Stimulated activated naive CD8-positive, alpha-beta T cell treated with anti-CD3 and anti-CD28 coated beads, Interleukin-15, amount 100 ng/mL, for 72 hours (primary cell): ENCODE measurements at places on chromosomes 16 and 17.

DNA sequence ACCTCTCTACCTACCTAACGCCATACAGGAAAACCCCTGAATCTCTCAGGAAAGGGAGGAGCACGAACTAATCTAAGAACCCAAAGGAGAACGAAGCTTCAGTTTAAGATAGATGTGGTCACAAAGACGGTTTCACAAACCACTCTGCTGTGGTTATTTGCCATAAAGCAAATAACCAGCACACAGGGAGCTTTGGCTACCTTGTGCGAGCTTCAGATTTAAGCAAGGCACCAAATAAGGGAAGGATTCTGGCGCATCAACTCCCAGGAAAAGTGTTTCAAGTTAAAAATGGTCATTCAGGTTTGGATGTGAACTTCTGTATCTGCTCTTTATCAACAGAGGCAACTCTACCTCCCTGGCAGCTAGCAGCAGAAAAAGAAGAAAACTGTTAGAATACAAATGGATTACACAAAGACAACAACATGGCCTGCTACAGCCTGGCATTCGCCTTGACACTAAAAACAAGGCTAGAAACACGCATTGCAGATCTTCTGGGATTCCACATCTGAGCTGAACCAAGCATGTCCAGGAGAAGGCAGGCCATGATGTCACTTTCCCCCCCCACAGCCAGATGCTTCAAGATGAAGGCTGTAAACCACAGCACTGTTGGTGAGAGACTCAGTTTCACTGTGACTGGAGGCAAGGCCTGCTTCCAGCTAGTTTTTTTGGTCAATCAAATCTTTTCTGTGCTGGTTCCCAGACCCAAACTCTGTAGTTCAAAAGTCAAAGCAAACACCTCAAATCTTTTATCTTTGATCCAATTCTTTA lies 43.6 kb downstream of the SMG6 start:
- peak; percentile 82 for DNase-seq

GRCh38 chr16:16108759-16109158 lies 114.5 kb downstream of the ABCC6 start:
- DNase-seq = no peak

GRCh38 chr16:20339744-20340143 lies 12.4 kb upstream of the GP2 start:
- DNase-seq = no peak

GRCh38 chr17:28131599-28131998 lies 89.1 kb downstream of the NLK start:
- no peak for DNase-seq

GRCh38 chr17:1164935-1165556 lies 14.7 kb downstream of the ABR start:
- no peak for DNase-seq

GRCh38 chr16:79185711-79186110 lies 414.8 kb downstream of the MAF start:
- no peak for DNase-seq

- peak; percentile 50 for DNase-seq
Measured at GRCh38 chr17:60139438-60140285, 10.1 kb upstream of the CA4 start.

GRCh38 chr17:559551-560431 lies 154.8 kb downstream of the VPS53 start:
- DNase-seq = no peak

DNA sequence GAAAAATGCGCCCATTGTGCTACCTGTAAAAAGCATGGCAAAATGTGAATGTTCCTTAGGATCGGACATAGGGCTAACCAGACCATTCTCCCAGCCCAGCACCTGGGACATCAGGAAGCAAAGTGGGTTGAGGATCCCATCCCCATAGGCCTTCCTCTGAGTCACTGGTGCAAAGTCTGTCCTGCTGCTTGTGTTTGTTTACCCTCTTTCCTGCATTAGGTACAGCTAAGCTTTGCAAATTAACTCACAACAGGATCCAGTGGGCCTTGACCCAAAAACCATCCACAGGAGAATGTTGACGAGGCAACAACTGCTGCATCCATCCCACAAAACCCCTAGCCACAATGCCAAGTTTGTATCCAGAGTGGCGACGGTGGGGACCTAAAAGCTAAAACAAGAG lies 106.2 kb downstream of the GRIN2A start:
- no peak for DNase-seq

DNA sequence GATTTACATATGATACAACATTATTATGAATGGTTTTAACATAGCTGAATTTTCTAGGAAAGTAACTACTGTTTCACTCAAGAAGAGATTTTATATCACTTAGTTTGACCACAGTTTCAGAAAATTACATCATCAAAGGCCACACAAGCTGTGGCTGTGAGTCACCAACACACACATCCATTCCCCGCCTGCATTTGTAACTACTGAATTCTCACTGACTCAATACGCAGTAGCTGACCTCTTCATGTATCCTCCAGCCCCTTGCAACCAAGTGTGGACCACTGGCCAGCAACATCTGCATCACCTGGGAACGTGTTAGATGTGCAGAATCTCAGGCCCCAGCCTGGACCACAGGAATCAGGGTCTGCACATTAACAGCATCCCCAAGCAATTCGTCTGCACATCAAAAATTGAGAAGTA lies 197.6 kb downstream of the XYLT1 start:
- peak; percentile 71 for DNase-seq

DNA sequence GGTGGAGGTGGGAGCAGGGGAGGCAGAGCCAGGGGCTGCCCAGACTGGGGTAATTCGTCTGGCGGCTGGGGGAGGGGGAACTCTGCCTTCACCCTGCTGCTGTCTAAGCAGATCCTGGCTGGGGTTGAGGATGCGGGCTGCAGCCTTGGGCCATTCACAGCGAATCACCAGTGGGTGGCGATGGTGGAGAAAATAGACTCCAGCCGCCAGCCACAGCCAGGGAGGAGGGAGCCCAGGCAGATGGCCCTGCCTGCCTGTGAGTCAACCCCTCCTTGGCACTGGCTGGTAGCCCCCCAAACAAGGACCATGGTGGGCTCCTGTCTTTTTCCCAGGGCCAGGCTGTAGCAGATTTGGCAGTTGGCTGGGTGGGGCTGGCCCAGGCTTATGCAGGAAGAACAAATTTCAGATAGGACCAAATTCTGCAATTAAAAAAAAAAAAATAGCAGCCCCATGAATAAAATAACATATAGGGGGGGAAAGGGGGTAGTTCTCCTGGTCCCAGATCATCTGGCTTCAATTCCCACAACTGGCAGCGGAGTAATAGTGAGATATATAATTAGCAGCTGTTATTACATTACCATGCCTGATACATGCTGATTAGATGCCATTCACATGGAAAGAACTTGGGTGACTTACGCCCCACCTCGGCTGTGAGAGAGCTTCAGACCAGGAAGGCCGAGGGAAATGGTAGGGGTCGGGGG lies 41.5 kb upstream of the CDH5 start:
- no peak for DNase-seq

DNA sequence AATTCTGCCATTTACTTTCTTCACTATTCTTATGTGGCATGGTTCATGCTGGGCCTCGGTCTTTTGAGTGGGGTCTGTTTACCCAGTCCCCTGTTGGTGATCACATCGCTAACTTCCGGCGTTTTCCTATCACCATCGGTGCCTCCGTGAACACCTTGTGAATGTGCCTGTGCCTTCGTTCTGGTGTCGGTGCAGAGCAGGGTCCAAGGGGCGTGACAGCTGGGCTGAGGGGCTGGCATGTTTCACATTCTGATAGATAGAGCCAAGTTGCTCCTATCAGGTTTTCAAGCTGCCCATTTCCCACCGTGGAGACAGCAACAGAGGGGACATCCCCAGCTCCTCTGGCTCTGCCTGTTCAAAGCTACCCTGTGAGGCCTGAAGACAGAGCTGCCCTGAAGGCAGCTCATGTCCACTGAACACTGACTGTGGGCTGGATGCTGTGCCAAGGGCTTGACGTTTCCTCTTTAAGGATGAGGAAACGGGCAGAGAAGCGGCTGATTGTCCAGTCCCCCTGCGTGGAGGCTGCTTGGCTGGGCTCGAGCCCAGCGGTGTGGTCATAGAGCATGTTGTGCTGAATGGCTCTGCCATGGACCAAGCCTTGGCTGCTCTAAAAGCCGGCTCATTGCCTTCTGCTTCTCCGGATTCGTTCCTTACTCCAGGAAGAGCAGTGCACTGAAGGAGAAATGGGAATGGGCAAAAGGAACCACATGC lies 17.0 kb downstream of the DHODH start:
- DNase-seq = no peak

- no peak for DNase-seq
Measured at GRCh38 chr17:1190751-1191331, 11.1 kb upstream of the ABR start.

- DNase-seq = no peak
Measured at GRCh38 chr17:2309338-2310154, 5.8 kb downstream of the SRR start.

- DNase-seq = no peak
Measured at GRCh38 chr17:54277868-54278267, 455.1 kb downstream of the KIF2B start.

GRCh38 chr16:81263470-81264220 lies 25.2 kb downstream of the BCO1 start:
- DNase-seq = no peak

GRCh38 chr16:29011112-29011511 lies 26.3 kb downstream of the LAT start:
- DNase-seq = no peak

- no peak for DNase-seq
Measured at GRCh38 chr17:82517230-82517865, 2.2 kb upstream of the FOXK2 start.

- DNase-seq = no peak
Measured at GRCh38 chr16:89090669-89091426, 2.8 kb upstream of the ACSF3 start.

GRCh38 chr17:81237591-81238489 lies 1.0 kb downstream of the TEPSIN start:
- DNase-seq = no peak

DNA sequence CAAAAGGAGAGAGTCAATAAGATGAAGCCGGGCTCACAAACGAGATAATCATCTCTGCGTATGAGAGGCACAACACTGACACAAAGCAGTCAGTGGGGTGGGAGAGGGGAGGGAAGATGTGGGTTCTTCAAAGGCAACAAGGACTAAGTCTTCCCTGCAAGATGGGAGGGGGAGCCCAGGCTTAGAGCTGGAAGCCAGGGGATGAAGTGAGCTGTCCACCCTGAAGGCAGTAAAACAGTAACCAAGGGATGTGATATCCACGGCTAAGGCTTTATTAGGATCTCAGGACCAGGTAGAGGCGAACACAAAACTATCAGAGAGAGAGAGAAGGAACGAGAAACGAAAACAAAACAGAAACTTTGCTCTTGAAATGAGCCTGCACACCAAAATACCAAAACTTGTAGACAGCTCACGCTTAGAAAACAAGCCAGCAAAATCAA lies 115.9 kb downstream of the DYNLRB2 start:
- DNase-seq = no peak

GRCh38 chr16:79532785-79533184 lies 67.8 kb downstream of the MAF start:
- DNase-seq = no peak

GRCh38 chr17:48456589-48456988 lies 26.6 kb upstream of the SKAP1 start:
- no peak for DNase-seq

- DNase-seq = no peak
Measured at GRCh38 chr16:61480250-61480649, 556.0 kb downstream of the CDH8 start.

GRCh38 chr16:9258423-9259051 lies 167.1 kb downstream of the HAPSTR1 start:
- DNase-seq = peak; percentile 28

DNA sequence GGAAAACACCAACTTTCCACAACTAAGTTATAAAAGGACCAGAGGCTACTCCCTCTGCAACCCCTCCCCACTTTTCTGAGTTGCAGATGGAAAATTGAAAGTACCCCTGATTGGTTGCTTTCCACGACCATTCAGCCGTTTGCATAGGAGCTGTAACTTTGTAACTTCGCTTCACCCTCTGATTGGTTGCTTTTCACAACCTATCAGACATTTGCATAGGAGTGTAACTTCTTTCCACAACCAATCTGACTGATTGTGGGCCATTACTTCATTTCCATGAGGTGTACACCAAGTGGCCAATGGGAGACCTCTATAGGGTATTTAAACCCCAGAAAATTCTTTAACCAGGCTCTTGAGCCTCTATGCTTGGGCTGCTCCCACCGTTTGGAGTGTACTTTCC lies 644.1 kb downstream of the WWOX start:
- no peak for DNase-seq

GRCh38 chr16:13158427-13158826 lies 257.0 kb downstream of the SHISA9 start:
- no peak for DNase-seq

- no peak for DNase-seq
Measured at GRCh38 chr16:80197741-80198201, 343.0 kb upstream of the DYNLRB2 start.

DNA sequence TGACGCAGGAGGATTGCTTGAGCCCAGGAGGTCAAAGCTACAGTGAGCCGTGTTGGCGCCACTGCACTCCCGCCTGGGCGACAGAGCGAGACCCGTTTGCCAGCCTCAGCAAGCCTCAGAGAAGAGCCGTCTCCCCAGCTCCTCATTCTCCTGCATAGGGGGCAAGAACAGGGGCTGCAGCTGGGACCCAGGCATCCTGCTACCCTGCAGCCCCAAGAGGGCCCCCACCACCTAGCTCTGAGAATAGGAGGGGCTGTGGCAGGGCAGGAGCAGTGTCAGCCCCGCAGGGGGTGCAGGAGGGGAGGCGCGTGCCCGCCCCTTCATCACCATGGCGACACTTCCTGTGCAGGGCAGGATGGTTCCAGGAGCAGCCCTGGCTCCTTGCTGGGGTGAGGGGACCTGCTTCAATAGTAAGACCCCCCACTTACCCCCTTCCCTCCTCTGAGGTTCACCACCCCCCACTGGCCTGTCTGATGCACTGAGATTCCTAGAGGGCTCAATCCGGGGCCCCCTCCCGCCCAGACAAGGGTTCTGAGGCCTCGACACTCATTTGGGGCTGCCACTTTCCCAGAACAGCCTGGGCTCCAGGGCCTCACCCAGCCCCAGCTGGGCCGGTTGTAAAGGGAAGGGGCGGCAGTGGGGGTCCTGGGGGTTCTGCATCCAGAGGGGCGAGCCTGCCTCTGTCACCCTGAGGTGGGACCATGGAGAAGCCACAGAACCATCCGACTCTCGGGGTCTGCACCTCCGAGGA lies 20.2 kb downstream of the VASN start:
- DNase-seq = no peak

- DNase-seq = no peak
Measured at GRCh38 chr17:15453246-15453645, 14.2 kb downstream of the CDRT4 start.

DNA sequence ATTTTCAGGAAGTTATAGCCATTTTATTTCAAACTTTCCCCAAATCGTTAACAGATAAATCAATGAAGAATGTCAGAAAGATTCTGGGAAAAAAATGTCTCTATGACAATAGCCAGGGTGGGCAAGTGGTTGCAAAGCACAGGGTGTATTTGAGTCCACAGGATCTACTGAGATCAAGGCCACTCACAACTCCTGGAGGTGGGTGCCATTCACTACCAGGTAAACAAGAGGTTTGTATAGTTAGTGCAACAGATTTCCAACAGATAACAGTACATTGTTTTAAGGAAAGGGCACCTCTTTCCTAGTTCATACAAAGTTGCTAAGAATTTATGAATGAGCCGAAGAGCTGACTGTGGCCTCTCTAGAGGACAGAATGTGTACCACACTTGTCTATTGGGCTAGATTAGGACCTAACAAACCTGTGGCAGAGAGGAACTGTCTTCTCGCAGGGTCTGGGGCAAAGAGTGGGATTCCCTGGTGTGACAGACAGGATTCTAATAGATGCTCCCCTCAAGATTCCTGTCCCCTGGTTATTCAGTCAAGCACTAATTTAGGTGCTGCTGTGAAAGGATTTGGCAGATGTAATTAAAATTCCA lies 52.0 kb upstream of the ZNF629 start:
- no peak for DNase-seq

- no peak for DNase-seq
Measured at GRCh38 chr17:73104450-73104849, 12.0 kb upstream of the SLC39A11 start.
